ENCODE measurements at places on chromosomes 6 and 20. TPM values are rescaled to one million over a fixed set of nuclear protein-coding genes. Genes with fewer than 3 reads are reported as not detected.

- peaks cover 6% of the 10 kb centered on the region for H3K36me3 ChIP-seq
- no peaks in the 10 kb centered on the region for H3K4me1 ChIP-seq
- H3K27me3 ChIP-seq = no peaks in the 10 kb centered on the region
Observed at GRCh38 chr6:1736346-1737105, 126.8 kb downstream of the FOXC1 start.

GRCh38 chr6:145756170-145756662, 20.9 kb upstream of the EPM2A start:
- H3K27me3 ChIP-seq = peaks cover 9% of the 10 kb centered on the region
- H3K27ac ChIP-seq = no peak overlapping the region
- H3K4me1 ChIP-seq = no peaks in the 10 kb centered on the region
- no peaks in the 10 kb centered on the region for H3K36me3 ChIP-seq
- H3K4me3 ChIP-seq = no peak overlapping the region

GRCh38 chr6:127277878-127278843, 11.5 kb downstream of the RNF146 start:
- no peaks in the 10 kb centered on the region for H3K27me3 ChIP-seq
- H3K4me3 ChIP-seq = no peak overlapping the region
- H3K27ac ChIP-seq = no peak overlapping the region
- peaks cover 2% of the 10 kb centered on the region for H3K4me1 ChIP-seq
- H3K36me3 ChIP-seq = peaks cover 18% of the 10 kb centered on the region

GRCh38 chr6:106097411-106098231, 11.5 kb downstream of the PRDM1 start:
- peak overlapping the region; percentile 90 for H3K4me3 ChIP-seq
- peaks cover 59% of the 10 kb centered on the region for H3K4me1 ChIP-seq
- H3K27me3 ChIP-seq = peaks cover 2% of the 10 kb centered on the region
- peaks cover 25% of the 10 kb centered on the region for H3K36me3 ChIP-seq

The TAPBP gene
- 257 TPM for total RNA-seq

GRCh38 chr6:118562248-118562647, 14.2 kb downstream of the PLN start:
- peaks cover 34% of the 10 kb centered on the region for H3K4me1 ChIP-seq
- no peaks in the 10 kb centered on the region for H3K27me3 ChIP-seq
- H3K4me3 ChIP-seq = no peak overlapping the region

DNA sequence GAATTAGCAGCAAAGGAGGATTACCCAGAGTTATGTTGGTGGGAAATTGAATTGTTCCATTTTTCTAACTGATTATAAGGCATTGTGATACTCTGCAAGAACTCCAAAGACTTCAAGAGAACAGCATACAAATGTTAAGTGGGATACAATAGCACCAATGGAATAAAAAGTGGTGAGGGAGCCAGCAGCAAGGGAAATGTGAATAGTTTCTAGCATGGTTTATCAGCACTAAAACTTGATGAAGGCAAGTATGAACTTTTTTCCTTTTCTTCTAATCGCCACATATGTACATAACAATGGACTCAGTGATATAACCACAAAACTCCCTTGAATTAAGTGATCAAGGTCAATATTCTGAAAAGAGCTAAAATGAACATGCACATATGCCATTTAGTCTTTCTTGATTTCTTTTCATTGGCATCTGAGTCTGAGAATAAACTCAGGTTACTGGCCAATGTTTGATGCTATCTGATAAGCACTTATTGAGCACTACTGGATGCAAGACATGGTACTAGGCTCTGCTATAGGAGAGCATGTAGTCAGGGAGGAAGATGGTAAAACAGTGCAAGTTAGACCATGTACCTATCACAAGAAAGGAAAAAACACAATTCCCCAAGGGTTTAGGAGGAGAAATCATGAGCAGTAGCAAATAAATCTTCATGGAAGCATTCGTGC, 36.6 kb upstream of the NOX3 start:
- H3K36me3 ChIP-seq = peaks cover 3% of the 10 kb centered on the region
- no peak overlapping the region for H3K27ac ChIP-seq
- no peak for DNase-seq
- H3K4me3 ChIP-seq = no peak overlapping the region
- no peaks in the 10 kb centered on the region for H3K4me1 ChIP-seq

DNA sequence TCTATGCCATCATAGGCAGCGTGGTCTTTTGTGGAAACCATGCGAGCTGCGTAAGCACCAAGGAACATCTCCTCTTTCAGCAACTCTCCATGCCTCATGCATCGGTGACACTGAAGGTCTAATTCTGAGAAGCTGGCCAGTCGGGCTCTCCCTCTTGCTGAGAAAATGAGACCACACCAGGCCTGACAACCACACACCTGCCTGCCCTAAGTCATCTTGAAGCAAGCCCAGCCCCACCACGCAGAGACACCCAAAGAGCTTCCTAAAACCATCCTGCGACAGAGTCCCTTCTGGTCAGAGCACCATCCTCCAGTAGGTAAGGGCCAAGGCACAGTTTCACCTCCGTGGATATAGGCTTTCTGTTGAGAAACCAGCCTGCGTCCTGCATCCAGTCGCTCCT, 26.6 kb downstream of the PREX1 start:
- no peak overlapping the region for H3K4me3 ChIP-seq
- H3K27ac ChIP-seq = no peak overlapping the region
- no peak for DNase-seq
- peaks cover 26% of the 10 kb centered on the region for H3K36me3 ChIP-seq
- H3K27me3 ChIP-seq = no peaks in the 10 kb centered on the region

DNA sequence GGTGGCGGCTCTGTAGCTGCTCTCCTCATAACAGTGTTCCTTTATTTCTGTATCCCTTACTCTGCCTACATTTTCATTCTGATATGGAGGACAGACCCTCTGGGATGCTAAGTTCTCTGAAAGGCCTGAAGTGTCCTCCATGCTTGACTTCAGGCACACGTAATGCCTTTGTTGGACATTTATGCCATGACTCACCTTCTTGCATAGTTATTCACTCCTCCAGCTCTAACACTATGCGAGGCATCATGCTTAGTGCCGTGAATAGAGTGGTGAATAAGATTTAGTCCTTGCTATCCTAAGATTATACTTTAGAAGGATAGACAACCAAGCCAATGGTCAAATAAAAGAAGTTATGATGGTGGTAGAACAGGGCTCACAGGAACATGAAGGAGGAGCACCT, 760.9 kb upstream of the FLRT3 start:
- no peak overlapping the region for H3K27ac ChIP-seq
- no peak for DNase-seq

DNA sequence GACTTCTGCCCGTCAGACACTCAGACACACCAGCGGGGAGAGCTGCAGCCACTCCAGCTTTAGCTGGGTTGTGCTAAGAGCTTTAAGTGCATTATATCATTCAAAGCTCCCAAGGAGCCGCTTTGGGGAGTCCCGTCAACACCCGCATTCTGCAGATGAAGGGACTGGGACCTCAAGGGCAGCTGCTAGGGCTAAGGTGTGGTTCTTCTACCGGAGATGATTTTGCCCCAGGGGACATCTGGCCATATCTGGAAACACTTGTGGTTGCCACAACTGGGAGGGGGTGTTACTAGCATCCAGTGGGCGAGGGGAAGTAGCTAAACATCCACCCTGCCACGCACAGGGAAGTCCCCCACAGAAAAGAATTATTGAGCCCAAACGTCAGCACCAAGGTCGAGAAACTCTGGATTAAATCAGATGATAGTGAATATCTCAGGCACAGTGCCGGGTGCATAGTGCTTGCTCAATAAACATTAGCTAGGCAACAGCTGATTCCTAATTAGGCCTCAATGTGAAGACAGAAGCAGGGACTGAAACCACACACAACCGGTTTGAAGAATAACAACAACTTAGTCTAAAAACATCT, 29.6 kb downstream of the PMEPA1 start:
- no peak overlapping the region for H3K4me3 ChIP-seq
- peaks cover 16% of the 10 kb centered on the region for H3K4me1 ChIP-seq
- peaks cover 2% of the 10 kb centered on the region for H3K27me3 ChIP-seq
- no peak for DNase-seq
- H3K36me3 ChIP-seq = no peaks in the 10 kb centered on the region

GRCh38 chr6:123333000-123333756, 303.6 kb downstream of the TRDN start:
- no peak overlapping the region for H3K27ac ChIP-seq
- no peaks in the 10 kb centered on the region for H3K36me3 ChIP-seq
- H3K4me3 ChIP-seq = no peak overlapping the region
- H3K4me1 ChIP-seq = no peaks in the 10 kb centered on the region

The HDGFL1 gene
- not detected for total RNA-seq

DNA sequence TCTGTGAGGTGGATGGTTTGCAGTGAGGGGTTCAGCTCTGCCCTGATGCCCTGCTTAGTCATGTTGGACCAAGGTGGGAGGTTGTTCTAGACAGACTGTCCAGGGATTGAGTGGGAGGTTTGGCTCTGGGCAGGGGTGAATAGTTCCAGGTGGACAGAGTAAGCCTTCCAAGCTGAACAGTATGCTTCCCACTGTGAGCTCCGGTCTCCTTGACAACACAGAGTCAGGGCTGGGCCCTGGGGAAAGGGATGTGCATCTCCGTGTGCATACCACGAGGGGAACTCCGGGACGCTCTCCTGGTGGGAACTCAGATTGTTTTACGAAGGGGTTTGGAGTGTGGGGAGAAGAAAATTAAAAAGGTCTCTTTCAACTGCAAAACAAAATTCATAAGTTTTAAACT, 174.7 kb downstream of the DHX35 start:
- no peak overlapping the region for H3K4me3 ChIP-seq
- H3K4me1 ChIP-seq = no peaks in the 10 kb centered on the region
- no peaks in the 10 kb centered on the region for H3K36me3 ChIP-seq
- peaks cover 5% of the 10 kb centered on the region for H3K27me3 ChIP-seq

- DNase-seq = no peak
- no peaks in the 10 kb centered on the region for H3K27me3 ChIP-seq
- no peak overlapping the region for H3K27ac ChIP-seq
- no peak overlapping the region for H3K4me3 ChIP-seq
- no peaks in the 10 kb centered on the region for H3K36me3 ChIP-seq
- no peaks in the 10 kb centered on the region for H3K4me1 ChIP-seq
Observed at GRCh38 chr6:8814440-8815000, 379.2 kb upstream of the SLC35B3 start.

- H3K4me1 ChIP-seq = peaks cover 2% of the 10 kb centered on the region
- no peaks in the 10 kb centered on the region for H3K36me3 ChIP-seq
- peaks cover 2% of the 10 kb centered on the region for H3K27me3 ChIP-seq
Observed at GRCh38 chr6:170063431-170063830, 227.4 kb downstream of the DLL1 start.

DNA sequence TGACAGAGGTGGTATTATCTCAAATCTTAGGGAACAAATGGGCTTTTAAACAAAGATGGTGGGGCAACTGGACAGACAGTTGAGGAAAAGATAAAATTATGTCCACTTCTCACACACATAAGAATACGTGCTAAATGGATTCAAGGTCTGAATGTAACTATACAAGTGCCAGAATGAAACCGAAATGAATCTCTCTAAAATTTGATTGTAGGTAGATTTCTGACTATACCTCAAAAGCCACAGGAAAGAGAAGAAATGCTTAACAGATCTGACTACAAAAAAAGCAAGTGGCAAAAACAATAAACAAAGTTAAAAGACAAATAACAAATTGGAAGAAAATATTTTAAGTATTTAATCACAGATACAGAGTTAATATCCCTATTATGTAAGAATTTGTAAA, 182.7 kb upstream of the OLIG3 start:
- no peak for DNase-seq
- H3K27ac ChIP-seq = peak overlapping the region; percentile 52
- peaks cover 8% of the 10 kb centered on the region for H3K27me3 ChIP-seq
- H3K4me1 ChIP-seq = peaks cover 20% of the 10 kb centered on the region
- H3K4me3 ChIP-seq = peak overlapping the region; percentile 62

The LKAAEAR1 gene
- 1.1 TPM for total RNA-seq

GRCh38 chr20:43949741-43950618, 35.3 kb downstream of the TOX2 start:
- no peaks in the 10 kb centered on the region for H3K36me3 ChIP-seq
- peaks cover 60% of the 10 kb centered on the region for H3K4me1 ChIP-seq
- peak; percentile 86 for DNase-seq
- H3K27ac ChIP-seq = peak overlapping the region; percentile 64

The FERMT1 gene
- total RNA-seq = not detected

The UBE2C gene
- total RNA-seq = 154 TPM

DNA sequence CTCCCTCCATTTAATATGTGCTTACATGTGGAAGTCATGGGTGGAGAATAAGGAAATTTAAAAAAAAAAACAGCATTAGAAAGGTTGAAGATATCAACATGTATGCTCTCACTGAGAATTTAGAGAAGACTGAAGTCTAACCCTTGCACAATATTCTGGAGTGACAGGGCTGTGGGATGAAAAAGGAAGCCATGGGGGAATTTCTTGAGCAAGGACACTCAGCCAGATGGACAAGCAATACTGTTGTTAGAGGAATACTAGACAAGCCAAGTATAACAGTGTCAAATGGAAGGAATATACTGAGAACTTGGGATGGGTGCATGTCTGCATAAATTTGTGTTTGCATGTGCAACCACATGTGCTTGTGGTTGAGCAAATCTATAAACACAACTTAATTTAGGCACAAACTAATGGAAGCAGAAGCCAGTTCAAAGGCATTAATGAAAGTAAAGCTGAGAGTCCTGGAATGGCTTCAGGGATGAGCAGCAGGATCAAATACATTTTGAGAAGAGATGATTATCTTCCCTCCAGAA, 119.7 kb downstream of the ADGRB3 start:
- no peaks in the 10 kb centered on the region for H3K36me3 ChIP-seq
- no peak overlapping the region for H3K4me3 ChIP-seq
- no peaks in the 10 kb centered on the region for H3K4me1 ChIP-seq
- no peak overlapping the region for H3K27ac ChIP-seq
- no peaks in the 10 kb centered on the region for H3K27me3 ChIP-seq

GRCh38 chr6:46411456-46412197, 79.6 kb downstream of the RCAN2 start:
- DNase-seq = no peak
- peaks cover 4% of the 10 kb centered on the region for H3K27me3 ChIP-seq
- H3K36me3 ChIP-seq = no peaks in the 10 kb centered on the region

GRCh38 chr6:145206247-145206907, 528.9 kb downstream of the EPM2A start:
- H3K36me3 ChIP-seq = no peaks in the 10 kb centered on the region
- peaks cover 9% of the 10 kb centered on the region for H3K27me3 ChIP-seq
- DNase-seq = no peak

DNA sequence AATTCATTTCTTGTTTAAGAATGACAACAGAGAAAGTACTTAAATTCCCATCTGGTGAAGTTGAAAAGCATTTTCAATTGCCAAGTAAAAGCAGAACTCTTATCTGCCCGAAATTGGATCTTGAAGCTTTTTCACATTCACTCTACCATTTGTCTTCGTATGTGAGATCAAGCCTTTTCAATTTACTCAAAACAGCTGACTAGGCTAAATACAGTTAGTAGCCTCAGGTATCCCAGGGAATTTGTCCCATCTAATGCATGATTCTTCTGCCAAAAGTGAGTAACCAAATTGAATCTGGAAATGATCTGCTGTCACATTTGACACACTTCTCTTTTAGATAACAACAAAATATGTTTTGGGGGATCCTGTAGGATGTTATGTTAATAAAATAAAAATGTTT, 596.8 kb upstream of the HS3ST5 start:
- H3K4me1 ChIP-seq = no peaks in the 10 kb centered on the region
- DNase-seq = no peak
- H3K4me3 ChIP-seq = no peak overlapping the region
- H3K27me3 ChIP-seq = no peaks in the 10 kb centered on the region
- H3K36me3 ChIP-seq = no peaks in the 10 kb centered on the region

Data from activated naive CD8-positive, alpha-beta T cell treated with anti-CD3 and anti-CD28 coated beads, Interleukin-2, amount 10 ng/mL, durations not matched to agents 7 days and 5 days (primary cell).